ENCODE measurements at places on chromosomes 11 and 22. TPM values are rescaled to one million over a fixed set of nuclear protein-coding genes. Genes with fewer than 3 reads are reported as not detected.

- no peak for DNase-seq
These were observed 26.7 kb downstream of the CARS1 start for GRCh38 chr11:3030289-3031070.

Gene GAB4
- polyA plus RNA-seq: not detected

- no peak for DNase-seq
These were observed 21.6 kb downstream of the AASDHPPT start for GRCh38 chr11:106098893-106099553.

DNA sequence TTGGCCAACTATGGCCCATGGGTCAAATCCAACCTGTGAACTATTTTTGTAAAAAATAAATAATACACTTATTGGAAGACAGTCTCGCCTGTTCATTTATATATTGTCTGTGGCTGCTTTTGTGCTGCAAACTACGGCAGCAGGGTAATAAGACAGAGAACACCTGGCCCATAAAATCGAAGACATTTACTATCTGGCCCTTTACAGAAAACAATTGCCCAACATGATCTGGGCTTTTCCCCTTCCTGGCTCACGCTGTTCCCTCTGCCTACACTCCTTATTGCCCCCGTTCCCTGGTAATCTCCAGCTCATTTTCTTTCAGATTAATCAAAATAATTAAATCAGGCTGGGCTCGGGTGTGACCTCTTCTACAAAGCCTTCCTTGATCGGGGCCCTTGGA is 5.6 kb downstream of the PLAAT2 start:
- DNase-seq: no peak

Gene MMP27
- not detected for polyA plus RNA-seq

GRCh38 chr11:102727890-102728289 is 3.1 kb upstream of the MMP8 start:
- no peak for DNase-seq

Gene LSP1
- polyA plus RNA-seq: 435 TPM

- DNase-seq: no peak
These were observed 677.3 kb upstream of the KIRREL3 start for GRCh38 chr11:127677660-127678425.

All from CD4-positive, CD25-positive, alpha-beta regulatory T cell (primary cell).